ENCODE measurements at places on chromosomes 5 and 9.

- DNase-seq = peak; percentile 60
Observed at GRCh38 chr5:175698401-175699115, 40.7 kb downstream of the HRH2 start.

DNA sequence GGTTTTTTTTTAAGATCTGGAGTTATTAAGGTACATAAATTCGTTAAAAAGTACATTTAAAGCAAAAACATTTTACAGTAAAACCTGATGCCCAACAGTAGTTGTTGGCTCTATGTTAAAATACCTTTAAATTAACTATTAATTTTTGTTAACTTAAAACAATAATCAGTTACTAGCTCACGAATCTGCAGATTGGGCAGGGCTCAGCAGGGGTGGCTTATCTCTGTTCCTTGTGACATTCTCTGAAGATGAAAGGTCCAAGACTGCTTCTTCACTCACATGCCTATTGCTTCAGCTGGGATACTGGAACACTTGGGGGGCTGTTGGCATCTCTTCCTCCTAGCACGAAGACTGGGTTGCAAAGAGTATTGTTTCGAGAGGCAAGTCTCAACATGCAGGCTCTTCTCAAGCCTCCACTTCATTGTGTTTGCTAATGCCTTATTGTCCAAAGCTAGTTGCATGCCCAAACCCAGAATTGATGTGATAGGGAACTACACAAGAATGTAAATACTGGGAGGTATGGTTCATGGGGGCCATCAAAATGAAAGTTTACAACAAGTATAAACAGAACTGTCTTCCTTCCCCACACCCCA, 46.6 kb downstream of the MAP3K1 start:
- no peak for DNase-seq

DNA sequence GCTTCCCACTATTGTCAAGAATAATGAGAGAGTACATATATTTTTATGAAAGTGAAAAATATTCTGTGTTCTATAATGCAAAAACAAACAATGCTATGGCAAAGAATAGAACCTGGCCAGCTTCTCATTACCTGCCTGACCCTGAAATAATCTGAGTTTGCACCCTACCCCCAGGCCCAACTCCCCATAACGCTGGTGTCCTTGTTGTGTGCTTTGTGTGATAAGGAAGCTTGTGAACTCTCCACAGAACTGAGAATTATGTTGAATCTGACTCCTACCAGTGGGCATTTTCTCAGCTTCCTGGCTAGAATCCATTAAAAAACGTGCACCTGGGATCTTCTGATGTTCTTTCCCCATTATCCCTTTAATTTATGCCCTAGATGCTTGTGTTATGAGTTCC, 178.0 kb upstream of the GNA14 start:
- no peak for DNase-seq

GRCh38 chr5:91059409-91059808, 323.7 kb downstream of the ARRDC3 start:
- DNase-seq = no peak

Measured in cardiac septum (tissue), 1 donor.